Urinary bladder (tissue), 4 donors: ENCODE measurements at places on chromosomes 7 and 10. TPM values are rescaled to one million over a fixed set of nuclear protein-coding genes. Genes with fewer than 3 reads are reported as not detected.

C1GALT1 gene
- total RNA-seq: 27.1 TPM

IKZF1 gene
- total RNA-seq: 7.8 TPM

PSMG3 gene
- 12.1 TPM for total RNA-seq

HACD1 gene
- 37.7 TPM for total RNA-seq

PLPP4 gene
- total RNA-seq: 3.6 TPM

TMEM196 gene
- 1.0 TPM for total RNA-seq

TRIM24 gene
- total RNA-seq: 28.0 TPM

ASB4 gene
- total RNA-seq: 1.9 TPM

RNF148 gene
- 4.1 TPM for total RNA-seq

LAMTOR4 gene
- 36.3 TPM for total RNA-seq

HYAL4 gene
- not detected for total RNA-seq

MTURN gene
- total RNA-seq: 55.6 TPM

IRF5 gene
- total RNA-seq: 5.3 TPM

PTPN20 gene
- total RNA-seq: 8.6 TPM

GIMAP8 gene
- 15.2 TPM for total RNA-seq

COL1A2 gene
- 11,897 TPM for total RNA-seq

MSANTD7 gene
- total RNA-seq: 17.3 TPM

NRCAM gene
- total RNA-seq: 9.7 TPM

FXYD4 gene
- 0.95 TPM for total RNA-seq

LBX1 gene
- total RNA-seq: not detected

CRHR2 gene
- total RNA-seq: 0.16 TPM

PDCD11 gene
- total RNA-seq: 19.7 TPM

TRIL gene
- total RNA-seq: 20.4 TPM

PNLIP gene
- total RNA-seq: not detected
